ENCODE measurements at places on chromosomes 11 and 22.

GRCh38 chr11:28346721-28347120, 238.5 kb downstream of the METTL15 start:
- DNase-seq: no peak

DNA sequence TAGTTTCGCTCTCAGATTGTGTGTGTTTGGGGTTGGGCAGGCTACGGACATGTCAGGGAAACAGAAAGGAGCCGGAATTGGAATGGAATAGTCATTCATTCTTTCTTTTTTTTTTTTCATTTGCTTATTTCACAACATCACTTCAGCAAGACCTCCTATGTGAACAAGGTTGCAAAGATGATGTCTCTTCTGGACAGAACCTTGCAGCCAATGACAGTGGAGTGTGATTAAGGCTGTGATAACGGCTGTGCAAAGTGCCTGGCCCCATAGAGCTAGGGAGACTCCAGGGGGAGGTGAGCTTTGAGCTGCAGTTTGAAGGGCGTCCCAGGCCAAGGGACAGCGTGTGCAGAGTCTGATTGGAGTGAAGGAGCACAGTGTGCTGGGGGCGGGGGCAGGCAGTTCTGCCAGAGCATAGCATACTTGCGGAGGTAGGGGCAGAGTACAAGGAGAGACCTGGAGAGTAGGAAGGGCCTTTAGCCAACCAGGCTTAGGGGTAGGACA, 3.4 kb downstream of the TIGD3 start:
- peak; percentile 58 for DNase-seq

GRCh38 chr22:41831383-41831782, 1.5 kb upstream of the SREBF2 start:
- no peak for DNase-seq

DNA sequence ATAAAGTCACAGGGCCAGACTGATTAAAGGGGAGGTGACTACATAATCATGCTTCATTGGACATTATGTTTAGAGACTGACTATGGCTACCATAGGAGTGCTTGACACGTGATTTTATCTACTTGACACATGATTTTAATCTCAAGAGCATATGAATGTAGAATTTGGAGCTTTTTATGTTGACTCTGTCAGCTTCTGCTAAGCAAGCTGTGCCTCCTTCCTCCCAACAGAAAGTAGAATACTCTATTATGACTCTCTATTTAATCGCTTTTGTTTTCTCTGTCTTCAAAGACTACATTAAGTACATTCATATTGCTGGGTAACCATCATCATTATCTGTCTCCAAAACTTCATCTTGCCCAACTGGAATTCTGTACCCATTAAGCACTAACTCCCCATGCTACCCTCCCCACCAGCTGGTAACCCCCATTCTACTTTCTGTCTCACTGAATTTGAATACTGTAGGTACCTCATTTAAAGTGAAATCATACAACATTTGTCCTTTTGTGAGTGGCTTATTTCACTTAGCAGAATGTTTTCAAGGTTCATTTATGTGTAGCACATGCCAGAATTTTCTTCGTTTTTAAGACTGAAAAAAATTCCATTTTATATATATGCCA, 24.7 kb upstream of the ANGPTL5 start:
- DNase-seq: no peak

GRCh38 chr22:46233231-46233630, 16.9 kb downstream of the CDPF1 start:
- peak; percentile 64 for DNase-seq

DNA sequence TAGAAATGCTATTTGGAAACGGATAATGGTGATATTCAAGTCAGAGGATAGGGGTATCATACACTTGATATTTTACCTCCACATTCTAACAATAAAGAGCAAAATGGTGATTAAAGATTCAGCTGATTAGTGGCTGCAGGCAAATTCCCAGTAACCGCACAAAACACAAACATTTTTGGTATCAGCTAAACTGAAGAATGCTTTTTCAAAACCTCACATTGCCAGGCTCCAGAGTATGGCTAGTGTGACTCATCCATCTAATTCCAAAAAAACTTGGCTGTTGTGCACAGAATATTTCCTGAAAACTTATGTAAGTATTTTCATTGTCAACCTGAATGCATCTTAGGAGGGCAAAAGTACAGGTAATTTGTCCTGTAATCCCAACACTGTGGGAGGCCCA, 10.9 kb downstream of the SRPRA start:
- no peak for DNase-seq

DNA sequence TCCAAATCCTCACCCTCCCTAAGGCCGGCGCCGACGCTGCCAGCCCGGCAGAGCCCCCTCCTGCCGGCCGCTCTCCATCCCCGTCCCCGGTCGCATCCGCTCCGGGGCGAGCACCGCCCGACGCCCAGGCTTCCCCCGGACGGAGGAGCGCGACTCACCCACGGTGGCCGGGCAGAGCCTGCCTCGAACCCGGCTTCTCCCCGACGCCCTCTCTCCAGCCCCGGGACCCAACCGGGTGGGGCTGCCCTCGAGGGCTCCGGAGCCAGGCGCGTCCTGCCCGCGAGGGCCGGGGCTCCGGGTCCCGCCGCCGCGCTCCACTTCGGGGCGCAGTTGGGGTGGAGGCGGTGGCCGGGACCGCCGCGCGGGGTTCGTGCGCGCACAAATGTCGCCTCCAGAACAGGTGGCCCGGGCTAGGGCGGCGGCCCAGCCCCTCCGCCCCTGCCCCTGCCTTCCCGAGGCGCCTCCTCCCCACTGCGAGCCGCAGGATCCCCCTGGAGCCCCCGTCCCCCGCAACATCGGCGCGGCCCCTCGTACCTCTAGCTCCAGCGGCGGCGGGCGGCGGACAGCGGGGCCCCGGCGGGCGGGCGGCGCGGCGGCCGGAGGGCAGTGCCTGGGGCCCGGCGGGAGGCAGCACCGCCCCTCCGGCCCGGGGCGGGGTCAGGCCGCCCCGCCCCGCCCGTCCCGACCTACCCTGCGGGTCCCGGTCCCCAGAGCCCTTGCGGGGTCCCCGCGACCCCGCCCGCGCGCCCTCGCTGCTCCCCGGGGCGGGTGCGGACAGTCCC, at the start of gene A4GALT:
Gene A4GALT (minus strand): TSS at position 608 of the 782 bp plus-strand sequence. CDS start 26,919 bp downstream, outside the sequence.
- DNase-seq: peak; percentile 51

DNA sequence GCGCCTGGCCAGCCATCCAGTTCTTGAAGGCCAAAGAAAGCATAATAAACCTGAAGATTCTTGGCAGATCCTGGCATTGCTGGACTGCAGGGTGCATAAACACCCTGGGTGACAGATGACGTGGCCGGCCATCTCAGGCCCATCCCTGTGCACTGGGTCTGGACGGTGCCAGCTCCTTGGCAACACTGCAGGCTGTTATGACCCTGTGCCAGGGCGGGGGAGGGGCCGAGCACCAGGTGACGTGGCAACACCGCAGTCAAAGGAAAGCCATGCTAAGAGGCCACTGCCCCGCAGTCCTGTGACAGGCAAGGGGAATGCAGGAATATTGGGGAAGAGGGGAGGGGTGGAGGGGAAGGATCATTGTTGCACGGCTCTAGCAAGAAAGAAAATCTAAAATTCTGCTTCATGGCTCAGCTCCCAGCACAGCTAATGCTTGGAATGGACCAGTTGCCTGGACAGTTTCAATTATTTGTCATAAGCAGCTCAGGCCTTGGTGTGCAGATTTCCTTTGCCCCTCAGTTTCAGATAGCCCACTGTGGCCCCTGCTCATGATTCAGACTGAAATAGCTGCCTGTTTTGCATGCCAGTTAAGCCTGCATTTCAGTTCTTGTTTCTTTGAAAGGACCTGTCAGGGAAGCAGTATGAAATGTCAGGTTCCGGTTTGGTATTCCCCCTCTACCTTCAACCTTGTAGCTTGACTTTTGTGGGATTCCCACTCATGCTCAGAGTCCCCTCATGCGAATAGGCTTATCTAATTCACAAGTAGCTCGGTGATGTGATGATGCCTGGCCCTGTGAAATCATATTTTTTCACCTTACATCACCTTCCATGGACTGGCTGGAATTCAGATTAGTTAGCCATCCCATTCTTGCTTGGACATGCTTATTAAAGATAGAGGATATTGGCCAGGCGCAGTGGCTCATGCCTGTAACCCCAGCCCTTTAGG, 29.7 kb upstream of the DDX6 start:
- peak; percentile 81 for DNase-seq

GRCh38 chr11:71201936-71202597, 50.3 kb downstream of the SHANK2 start:
- no peak for DNase-seq

DNA sequence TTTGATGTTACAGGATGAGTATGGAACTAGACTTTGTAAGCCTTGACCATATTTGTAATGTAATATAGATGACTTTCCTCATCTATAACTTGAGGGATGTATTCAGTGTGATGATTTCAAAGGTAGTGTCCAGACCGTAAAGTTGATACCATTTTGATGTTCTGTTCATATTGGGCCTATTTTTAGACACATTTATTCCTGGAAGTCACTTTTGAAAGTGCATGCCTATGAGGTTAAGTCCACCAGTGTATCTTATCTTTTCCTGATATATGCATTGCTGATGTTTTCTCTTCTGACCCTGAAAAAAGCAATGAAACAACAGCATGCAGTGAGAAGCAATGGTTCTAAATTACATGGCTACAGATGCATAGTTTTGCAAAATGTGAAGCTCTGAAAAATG, 244.7 kb upstream of the PDGFD start:
- no peak for DNase-seq

DNA sequence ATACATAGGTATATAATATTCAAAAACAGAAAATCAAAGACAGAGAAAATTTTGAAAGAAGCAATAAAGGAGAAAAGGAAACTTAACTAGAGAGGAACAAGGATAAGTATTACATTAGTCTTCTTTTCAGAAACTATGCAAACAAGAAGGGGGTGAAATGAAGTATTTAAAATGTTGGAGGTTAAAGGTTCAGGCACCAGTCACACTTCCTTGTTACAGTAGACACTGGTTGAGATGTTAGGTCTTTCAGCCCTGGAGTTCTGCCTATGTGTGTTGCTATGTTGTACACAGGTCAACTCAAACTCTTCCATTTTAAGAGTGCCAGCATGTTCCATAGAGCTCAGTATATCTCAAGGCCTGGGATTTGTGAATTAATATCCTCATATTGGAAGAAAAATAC, 6.0 kb upstream of the MS4A4A start:
- no peak for DNase-seq

GRCh38 chr22:38266120-38266519, 6.7 kb downstream of the TMEM184B start:
- peak; percentile 72 for DNase-seq

DNA sequence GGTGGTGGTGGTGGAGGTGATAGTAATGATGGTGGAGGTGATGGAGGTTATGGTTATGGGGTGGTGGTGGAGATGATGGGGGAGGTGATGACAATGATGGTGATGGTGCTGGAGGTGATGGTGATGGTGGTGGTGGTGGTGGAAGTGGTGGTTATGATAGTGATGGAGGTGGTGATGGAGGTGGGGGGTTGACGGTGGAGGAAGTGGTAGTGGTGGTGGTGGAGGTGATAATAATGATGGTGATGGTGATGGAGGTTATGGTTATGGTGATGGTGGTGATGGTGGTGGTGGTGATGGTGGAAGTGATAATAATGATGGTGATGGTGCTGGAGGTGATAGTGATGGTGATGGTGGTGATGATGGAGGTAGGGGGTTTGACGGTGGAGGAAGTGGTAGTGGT, 16.9 kb upstream of the WNT7B start:
- DNase-seq: no peak

DNA sequence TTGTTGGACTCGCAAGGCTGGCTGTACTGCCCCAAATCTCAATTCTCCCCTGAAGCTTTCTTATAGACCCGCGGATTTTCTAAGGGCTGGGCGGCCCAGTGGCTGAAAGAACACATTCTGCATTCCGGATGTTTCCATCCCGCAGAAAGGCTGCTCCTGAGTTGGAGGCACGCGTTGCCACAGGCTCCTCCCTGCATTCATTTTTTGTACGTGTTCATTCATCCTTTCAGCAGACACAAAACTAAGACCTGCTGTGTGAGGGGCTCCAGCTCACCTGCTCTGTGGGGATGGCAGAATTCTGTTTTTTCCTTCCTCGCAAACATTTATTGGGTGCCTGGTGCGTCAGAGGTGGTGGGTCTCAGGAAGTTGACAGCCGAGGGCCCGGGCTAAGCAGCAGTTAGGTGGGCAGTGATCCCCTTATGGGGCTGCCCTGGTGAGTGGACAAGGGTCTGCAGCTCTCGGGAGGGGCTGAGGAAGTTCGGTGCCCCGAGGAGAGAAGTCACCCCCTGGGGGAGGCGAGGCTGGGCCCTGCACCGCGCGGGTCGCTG, 23.7 kb downstream of the SHANK3 start:
- no peak for DNase-seq

- no peak for DNase-seq
Measured at GRCh38 chr11:104844451-104844850, 53.8 kb downstream of the CASP12 start.

DNA sequence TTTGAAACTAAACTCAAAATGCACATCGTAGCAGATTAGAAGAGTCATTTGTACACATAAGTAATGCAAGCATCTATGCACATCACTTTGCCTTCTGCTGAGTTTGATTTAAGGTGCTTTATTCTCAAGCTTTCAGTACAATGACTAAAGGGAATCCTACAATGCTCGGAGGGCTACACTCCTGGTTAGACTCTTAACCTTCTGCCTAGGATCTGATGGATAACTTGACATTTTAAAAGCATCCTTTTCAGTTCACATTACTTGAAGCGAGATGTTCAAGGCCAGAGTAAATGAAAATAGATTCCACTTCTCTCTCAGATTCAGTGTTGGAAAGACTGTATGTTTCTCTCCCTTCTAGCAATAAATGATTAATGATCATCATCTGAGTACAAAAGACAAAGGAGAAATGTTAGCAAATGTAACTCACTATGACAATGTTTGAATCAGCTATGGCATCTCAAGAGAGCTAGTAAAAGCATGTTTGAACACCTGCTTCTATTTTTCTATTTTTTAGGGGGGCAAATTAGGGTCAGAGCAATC, 259.2 kb upstream of the ANO3 start:
- DNase-seq: no peak

DNA sequence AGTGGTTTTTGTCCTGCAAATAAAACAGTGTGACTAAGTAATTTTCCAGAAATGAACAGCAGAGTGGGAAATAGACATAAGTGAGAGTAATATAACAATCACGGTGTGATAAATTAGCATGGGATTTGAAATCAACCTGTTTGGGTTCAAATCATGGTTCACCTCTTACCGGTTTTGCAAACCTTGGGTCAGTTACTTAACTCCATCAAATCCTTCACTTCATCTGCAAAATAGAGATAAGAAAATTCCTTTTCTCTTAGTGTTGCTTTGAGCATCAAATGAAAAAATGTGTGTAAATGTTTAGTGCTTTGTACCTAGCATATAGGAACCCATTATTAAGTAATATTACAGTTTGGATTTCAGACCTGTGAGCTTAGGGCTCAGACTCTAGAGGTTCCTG, 152.2 kb downstream of the TEAD1 start:
- DNase-seq: no peak
